ENCODE measurements at places on chromosomes 13 and 19.

- DNase-seq: no peak
Measured at GRCh38 chr19:18461471-18461870, 23.5 kb upstream of the ISYNA1 start.

DNA sequence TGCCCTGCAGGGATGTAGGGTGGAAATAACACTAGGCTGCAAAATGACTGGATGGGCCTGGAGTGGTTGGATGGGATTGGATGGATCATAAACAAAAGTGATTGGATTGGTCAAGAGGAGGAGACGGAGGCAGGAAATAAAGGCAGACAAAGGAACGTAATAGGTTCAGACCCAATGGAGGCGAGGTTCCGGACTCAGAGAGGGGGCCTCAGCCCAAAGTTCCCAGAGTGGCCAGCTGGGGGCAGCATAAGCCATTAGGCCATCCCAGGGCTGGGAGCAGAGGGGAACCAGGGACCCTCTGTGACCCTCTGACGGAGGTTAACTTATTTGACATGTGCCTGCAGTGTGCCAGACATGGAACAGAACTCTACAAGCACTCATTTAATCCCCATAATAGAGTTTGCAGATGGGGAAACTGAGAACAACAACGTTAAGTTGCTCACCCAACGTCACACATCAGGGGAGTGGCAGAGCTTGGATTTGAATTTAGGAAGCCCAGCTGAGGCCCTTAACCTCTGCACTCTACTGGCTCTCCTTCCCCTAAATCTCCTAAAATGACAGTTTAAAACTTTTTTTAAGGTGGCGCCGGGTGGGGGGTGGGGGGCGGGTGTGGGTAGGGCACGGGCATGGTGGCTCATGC lies 15.3 kb upstream of the MAP1S start:
- DNase-seq: peak; percentile 43

- no peak for DNase-seq
Measured at GRCh38 chr19:30743702-30744101, 371.5 kb downstream of the ZNF536 start.

DNA sequence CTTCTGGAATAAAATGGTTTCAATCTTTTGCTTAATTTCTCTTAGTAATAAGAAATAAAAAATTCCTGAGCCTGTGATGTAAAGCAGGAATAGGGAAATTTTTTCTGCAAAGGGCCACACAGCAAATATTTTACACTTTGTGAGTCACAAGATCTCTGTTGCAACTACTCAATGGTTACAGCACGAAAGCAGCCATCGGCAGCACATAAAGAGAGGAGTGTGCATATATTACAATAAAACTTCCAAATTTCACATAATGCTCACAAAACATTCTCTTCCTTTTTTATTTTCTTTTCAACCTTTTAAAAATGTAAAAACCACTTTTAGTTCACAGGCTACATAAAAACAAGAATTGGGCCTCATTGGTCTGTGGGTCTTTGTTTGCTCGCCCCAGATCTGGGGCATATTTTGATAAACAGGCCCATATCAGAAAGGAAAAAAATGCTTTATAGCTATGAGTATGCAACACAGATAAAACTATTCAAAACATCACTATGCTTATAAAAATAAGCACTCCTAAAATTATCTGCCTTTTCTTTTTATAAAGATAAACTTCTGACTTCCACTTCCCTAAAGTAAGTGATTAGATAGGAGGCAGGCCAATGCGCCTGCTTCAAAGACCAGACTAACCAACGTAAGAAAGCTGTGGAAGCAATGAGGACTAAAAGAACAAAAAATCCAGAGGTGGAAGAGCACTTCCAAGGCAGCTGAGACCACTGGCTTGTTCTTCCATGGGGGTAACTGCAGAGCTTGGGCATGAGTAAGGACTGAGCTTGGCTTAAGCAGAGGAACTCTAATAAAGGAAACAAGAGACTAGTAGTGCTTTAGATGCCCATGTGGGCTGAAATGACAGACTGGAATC lies 26.5 kb downstream of the MYCBP2 start:
- peak; percentile 47 for DNase-seq

DNA sequence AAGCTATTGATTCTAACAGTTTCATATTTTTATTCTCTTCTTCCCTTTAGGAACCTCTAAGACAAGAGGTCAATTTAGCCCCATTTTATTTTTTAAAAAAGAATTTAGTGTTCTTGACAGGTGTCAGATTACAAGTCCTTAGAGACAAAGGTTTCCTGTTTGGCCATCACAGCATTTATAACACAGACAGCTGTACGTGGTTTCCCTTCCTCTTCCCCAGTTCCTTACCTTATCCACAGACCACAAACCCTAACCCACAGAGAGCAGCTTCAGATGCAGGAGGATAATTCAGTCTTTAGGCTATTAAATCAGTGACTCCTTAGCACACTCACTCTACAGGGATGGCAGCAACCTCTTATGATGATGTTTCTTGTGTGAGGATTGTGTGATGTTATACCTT lies 1210.1 kb downstream of the DIAPH3 start:
- DNase-seq: peak; percentile 48

DNA sequence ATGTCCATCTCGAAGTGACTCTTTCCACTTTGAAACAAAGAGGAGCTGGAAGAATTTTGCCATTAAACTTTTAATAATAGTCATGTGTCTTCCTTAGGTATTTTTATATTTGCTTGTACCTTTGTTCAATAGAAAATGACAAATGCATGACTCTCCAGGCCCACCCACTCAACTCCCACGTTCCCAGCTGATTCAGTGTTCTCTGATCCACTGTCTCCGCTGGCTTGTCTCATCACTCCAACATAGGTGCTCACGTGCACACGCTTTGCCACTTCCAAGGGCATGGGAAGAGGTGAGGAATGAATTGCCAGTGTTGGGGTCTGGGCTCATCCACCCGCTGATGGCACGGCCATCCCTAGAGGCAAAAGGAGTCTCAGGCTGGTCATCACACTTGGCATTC lies 24.5 kb downstream of the RASL11A start:
- no peak for DNase-seq

DNA sequence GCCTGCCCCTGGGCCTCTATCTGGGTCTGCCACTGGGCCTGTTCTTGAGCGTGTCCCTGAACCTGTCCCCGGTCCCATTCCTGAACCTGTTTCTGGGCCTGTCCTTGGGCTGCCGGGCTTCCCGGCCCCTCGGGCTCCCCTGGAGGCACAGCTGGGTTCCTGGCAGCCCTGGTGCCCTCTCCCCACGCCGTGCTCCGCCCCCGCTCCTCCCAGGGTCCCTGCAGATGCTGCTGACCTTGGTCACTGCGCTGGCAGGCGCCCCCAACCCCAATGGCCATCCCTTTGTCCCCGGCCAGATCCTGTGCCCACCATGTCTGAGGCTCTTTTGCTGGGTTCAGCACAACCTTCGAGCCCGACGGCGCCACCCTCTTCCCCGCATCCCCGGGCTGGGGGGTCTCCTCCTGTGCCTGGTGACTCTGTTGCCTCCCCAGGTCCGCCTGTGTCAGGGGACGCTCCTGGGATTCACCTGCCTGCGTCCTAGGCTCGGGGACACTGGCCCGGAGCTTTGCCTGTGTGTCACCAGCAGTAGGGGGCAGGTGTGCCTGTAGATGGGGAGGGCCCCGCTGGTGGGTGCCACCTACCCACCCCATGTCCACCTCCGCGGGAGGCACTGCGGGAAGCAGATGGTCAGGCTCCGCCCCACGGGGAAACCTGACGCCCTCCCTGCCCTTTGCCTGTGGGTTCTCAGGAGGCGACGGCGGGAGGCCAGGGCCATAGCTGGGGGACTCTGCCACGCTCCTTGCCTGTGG lies 41.0 kb upstream of the GRTP1 start:
- no peak for DNase-seq

DNA sequence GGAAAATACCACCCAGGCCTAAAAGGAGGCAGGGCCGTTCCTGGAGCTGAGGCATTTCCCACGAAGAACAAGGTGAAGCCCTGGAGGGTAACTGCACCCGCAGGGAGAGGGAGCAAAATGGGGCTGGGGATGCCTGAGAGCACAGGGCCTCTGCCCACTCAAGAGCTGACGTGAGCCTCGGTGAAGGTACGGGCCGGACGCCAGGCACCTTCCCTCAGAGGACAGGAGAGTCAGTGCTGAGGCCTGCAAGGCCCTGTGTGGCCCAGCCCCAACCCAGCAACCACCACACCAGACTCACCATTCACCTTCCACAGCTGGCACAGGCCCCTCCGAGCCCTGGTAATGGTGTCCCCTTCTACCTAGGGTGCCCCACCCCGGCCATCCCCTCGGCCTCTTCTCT lies 36.3 kb downstream of the DNMT1 start:
- no peak for DNase-seq

- DNase-seq: no peak
Measured at GRCh38 chr13:58855283-58855682, 1223.7 kb downstream of the PCDH17 start.

DNA sequence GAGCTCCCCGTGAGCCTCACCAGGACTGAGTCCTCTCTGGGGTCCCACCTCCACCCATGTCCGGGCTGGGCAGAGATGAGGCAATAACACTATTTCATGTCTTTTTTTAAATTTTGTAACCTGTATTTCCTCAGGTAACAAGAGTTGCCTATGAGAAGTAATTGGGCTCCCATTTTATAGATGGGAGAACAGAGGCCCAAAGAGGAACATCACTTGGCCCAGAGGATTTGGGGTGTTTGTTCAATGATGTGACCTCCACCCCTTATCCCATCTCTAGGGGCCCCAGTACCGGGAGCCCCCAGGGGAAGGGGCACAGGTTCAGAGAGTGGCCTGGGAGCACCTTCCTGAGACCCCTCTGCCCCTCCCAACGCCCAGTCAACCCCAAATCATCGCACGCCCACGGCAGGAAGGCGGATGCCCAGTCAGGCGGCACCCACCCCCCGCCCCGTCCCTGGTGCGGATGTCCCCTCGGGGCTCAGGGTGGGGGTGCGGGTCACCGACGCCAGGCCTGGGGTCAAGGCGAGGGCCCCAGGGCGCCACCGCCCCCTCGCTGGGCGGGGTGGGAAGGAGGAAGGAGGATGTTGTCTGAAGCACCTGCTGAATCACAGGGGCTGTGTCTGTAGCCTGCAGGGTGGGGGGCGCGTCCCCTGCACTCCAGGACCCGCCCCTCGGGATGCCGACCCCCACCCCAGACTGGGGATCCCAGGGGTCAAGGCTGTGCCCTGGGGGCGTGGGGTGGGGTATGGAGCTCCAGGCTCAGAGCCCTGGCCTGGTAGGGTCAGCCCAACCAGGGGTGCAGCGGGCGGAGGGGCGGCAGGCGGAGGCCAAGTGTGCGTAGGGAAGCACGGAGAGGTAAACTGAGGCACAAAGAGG lies 9.0 kb upstream of the CIRBP start:
- peak; percentile 56 for DNase-seq

GRCh38 chr13:66693656-66694055 lies 536.5 kb downstream of the PCDH9 start:
- no peak for DNase-seq

DNA sequence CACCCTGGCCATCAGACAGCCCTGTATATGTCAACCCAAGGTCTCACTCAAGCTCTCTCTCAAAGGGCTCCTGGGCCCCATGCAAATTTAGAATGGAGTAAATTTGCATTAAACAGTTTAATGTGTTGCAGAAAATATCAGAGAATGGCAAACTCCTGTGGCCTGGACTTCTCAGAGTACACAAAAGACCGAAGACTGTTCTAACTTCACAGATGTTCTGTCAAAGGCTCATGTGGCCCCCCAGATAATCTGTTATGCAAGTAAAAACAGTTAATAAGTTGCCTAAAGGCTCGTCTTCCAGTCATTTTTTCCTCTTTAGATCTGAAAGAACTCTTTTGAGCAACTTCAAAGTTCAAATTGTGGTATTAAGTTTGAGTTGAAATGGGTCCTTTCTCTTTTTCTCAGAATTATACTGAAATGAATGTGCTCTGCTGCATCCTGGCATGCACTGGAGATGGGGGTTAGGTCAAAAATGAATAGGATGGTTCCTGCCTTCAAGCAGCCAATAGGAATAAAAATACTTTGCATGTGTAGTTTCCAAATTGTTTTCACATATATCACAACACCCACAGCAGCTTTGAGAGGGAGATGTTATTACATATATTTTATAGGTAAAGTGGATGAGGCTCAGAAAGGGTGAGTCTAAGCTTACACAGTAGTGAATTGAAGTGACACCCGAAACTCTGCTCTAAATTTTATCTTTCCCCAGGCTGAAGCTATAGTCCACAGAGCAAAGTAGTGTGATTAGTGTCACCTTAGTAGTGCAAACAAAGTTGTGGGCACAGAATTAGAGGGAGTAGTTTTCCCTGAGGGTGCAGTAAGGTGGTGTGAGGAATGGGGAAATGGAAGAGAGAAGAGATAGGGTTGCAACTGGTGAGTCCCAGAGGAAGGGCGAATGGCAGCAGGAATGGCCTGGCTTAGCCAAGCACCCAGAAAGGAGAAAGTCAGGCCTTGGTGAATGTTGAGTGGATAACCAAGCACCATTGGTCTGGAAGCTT lies 205.0 kb upstream of the RFC3 start:
- no peak for DNase-seq

- DNase-seq: no peak
Measured at GRCh38 chr13:99704390-99704789, 203.1 kb downstream of the TM9SF2 start.

GRCh38 chr13:28685114-28685513 lies 26.2 kb downstream of the POMP start:
- DNase-seq: no peak

DNA sequence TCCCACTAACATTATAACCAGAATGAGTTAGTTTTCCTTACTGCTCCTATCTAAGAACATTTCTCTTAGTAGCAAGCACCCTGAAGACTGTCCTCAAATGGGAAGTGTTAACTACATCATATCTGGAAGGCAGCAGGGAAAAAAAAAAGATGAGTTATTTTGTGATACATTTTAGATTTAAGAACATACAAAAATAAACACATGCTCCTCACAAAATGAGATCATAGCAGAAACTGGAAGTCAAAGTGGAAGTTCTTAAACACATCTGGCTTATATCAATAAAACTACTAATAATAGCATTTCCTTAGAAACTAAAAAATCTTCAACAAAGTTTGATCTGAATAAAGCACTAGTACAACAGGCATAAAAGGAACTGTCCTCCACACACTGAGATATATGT lies 70.4 kb downstream of the SLITRK6 start:
- DNase-seq: no peak

- DNase-seq: no peak
Measured at GRCh38 chr13:101417043-101417406, 717 bp upstream of the NALCN start.

GRCh38 chr19:10474962-10475451 lies 28.1 kb downstream of the KEAP1 start:
- DNase-seq: no peak

DNA sequence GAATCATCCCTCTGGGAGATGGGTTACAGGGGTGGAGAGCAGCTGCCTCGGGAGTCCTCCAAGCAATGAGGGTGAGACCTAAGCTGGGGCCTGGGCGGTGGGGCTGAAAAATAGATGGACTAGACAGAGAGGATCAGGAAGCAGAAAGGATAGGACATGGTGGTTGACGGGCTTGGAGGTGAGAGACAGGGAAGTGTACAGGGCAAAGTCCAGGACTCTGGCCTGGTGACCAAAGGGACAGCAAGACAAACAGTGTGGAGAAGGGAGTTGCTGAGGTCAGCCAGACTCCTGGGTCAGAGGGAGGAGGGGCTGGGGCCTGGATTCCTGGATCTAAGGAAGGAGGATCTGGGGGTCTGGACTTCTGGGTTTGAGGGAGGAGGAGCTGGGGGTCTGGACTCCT lies 5.5 kb downstream of the PHLDB3 start:
- no peak for DNase-seq

- no peak for DNase-seq
Measured at GRCh38 chr19:52584736-52585440, 14.8 kb downstream of the ZNF701 start.

Measured in HL-60 (cell line).